ENCODE measurements at places on chromosomes 2 and 18.

DNA sequence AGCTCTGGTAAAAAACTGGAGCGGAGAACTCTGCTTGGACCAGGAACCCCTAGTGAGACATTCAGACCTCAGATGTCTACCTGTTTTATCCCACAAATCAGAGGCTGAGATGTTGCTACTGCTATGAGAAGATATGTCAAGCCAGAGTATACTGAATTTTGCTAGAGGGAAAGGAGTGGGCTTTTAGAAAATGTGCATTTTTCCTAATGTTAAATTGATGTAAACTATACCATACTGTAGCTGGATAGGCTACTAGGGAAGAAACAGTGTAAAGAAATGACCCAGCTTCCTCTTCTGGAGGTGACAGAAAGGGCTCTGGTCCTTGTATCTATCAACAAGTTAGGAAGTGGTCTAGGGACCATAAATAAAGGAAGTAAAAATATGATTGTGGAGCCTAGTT is 65.0 kb downstream of the SLC39A10 start:
- DNase-seq, result no peak

DNA sequence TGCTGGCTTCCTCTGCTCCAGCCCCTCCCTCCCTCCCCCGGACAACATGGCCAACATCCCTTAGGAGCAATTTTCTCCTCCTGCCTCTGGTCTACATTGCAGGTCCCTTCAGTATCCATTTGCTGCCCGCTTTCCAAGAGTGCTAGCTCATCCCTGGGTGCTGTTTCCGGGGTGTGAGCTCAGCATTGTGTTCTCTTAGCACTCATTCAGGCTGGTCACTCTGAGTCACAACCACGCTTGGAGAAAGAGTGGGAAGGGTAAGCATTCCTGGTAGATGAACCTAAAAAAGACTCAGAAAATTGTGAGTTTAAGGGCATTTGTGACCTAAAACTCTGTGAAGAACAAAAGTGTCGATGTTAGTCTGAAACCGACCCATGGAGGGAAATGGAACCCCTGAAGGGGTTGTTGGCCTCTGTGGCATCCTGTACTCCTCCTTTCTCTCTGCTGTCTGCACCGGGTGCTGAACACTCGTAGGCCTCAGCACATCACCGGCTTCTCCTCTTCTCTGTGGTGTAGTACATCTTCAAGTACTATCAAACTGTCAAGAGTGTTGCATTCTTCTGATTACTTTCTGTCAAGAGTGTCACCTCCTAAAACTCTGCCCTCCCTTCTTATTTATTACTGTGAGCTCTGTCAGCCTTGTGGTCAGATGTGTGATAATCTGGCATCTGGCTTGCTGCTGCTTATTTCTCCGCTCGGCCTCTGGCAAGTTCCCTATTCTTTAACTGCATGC is 73.0 kb downstream of the CTNNA2 start:
- no peak for DNase-seq

DNA sequence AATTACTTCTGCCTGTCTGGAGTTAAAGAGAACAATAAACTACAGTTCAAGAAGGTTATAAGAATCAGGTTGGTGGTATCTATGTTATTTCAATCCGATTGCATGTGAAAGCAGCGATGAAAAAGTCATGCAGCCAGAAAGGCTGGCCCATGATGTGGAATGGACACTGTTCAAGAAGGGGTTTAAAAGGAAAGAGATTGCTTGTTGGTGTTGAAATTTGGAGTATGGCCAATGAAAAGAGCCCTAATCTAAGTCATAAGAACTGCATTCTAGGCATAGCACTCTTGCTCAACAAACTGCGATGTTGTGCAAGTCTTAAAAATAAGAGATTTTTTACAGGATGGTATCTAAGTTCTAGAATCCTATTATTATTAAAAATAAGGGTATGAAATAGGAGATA is 61.3 kb downstream of the EFEMP1 start:
- peak; percentile 83 for DNase-seq

GRCh38 chr18:58338961-58339592 is 289.8 kb downstream of the ALPK2 start:
- DNase-seq, result no peak

- DNase-seq, result no peak
These were observed 167.4 kb downstream of the CAPN13 start for GRCh38 chr2:30639836-30640235.

DNA sequence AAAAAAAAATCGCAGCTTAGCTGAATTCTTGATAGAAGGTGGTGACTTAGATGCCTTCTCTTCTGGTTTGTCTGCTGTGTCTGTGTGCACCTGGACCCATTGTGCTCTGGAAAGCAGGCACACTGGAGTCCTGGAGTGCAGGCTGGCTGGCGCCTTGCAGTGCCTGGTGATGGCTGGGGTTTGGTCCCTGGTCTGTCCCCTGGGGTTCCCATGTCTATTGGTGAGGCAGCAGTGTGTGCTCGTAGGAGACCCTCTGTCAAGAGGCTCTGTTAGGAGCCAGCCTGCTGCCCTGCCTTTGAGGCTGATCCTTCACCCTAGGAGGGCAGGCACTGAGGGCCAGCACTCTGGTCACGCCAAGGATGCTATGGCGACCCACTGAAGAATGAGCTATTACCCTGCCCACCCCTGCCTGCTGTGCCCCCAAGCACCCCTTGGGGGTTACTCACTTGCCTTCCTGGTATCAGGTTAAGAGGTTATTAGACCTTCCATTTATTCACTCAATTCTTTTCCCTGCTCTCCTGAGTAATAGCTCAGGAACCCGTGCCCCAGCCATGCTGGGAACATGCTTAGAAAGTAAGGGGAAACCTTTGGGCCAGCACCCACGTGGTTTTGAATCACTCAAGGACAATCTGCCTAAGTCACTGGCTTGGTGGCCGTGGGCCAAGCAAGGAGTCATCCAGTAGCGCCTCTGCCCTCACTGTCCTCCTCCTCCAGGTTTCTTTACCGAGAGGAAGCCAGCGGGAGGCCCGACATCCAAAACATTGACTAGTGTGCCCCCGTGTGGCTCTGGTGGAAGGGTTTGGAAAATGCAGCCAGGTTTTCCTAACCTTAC is 284.5 kb downstream of the PRKCE start:
- DNase-seq, result peak; percentile 97

GRCh38 chr2:135546436-135546835 is 15.2 kb downstream of the R3HDM1 start:
- DNase-seq, result no peak

GRCh38 chr2:22829791-22830190 is 555.2 kb upstream of the KLHL29 start:
- DNase-seq, result no peak

GRCh38 chr18:71011389-71011788 is 722.5 kb downstream of the SOCS6 start:
- no peak for DNase-seq

DNA sequence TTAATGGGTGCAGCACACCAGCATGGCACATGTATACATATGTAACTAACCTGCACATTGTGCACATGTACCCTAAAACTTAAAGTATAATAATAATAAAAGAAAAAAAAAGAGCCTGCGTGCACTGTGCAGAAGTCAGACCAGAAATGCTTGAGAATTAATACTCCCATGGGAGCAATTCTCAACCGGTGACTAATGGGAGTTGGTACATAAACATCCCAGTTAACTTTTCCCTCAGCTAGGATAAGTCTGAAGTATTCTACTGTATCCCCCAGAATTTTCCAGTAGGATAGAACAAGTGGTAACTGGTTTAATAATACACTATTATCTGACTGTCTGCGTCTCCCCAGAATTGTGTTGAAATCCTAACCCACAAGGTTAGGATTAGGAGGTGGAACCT is 113.6 kb upstream of the COL5A2 start:
- DNase-seq, result no peak

GRCh38 chr2:19346983-19347618 is 11.3 kb downstream of the OSR1 start:
- DNase-seq, result no peak

DNA sequence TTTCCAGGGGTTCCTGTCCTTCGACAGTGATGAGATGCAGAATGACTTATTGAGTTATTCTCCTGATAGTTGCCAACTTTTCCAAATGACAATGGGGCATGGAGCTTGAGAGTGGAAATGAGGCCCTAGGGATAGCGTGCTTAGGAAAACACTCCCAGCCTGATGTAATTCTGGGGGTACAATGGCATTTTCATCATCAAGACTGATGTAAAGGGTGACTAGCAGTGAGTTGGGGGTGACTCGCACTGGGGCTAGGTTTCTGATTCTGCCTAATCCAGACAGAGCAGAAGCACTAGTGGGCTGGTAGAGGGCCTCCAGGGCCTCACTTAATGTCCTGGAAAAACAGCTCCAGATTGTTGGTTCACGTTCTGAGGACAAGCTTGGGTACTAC is 34.0 kb upstream of the IL37 start:
- DNase-seq, result no peak

GRCh38 chr2:144511937-144512336 is 8.0 kb downstream of the ZEB2 start:
- no peak for DNase-seq

GRCh38 chr2:121231385-121232000 is 53.5 kb downstream of the TFCP2L1 start:
- no peak for DNase-seq

DNA sequence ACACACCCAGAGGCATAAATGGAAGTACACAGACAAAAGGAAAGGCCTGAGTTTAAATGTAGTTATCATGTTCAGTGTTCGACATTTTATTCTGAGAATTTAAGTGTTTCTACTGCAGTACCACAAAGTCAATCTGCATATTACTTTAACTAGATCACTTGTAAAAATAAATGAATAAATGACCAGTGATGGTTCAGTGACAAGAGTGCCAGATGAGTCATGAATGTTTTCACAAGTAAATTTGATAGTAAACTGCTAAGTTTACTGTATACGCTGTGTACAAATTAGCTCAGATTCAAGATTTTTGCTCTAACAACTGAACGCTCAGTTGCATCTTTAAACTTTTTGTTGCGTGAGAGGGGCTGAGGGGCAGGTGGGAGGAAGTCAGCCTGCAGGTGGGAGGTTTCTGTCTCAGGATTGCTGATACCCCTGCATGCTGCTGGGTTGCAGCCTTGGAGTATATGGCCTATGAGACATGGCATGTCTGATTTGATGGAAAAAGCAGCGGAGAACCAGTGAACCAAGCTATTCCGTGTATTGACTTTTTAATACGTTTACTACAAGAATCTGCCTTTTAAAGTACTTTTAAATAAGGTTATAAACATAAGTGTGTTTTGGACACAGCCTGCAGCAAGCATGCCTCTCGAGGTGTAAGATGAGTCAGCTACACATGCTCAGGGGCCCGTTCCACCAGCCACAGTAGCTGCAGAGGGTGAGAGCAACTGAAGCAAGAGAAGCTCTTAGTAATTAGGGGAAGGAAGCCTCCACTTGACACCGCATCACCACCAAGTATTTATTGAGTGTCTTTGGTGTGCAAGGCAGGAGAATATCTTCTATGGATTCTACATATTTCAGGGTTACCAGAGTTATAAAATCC is 245.1 kb downstream of the NEDD4L start:
- peak; percentile 61 for DNase-seq

- DNase-seq, result no peak
These were observed 19.1 kb upstream of the SLC20A1 start for GRCh38 chr2:112626604-112627059.

GRCh38 chr2:52502476-52502860 is 1265.1 kb upstream of the CHAC2 start:
- no peak for DNase-seq

GRCh38 chr2:189609853-189610252 is 29.3 kb upstream of the SLC40A1 start:
- DNase-seq, result no peak

GRCh38 chr2:104790901-104791495 is 62.9 kb upstream of the POU3F3 start:
- DNase-seq, result no peak

GRCh38 chr2:41906338-41906725 is 141.5 kb upstream of the PKDCC start:
- no peak for DNase-seq

DNA sequence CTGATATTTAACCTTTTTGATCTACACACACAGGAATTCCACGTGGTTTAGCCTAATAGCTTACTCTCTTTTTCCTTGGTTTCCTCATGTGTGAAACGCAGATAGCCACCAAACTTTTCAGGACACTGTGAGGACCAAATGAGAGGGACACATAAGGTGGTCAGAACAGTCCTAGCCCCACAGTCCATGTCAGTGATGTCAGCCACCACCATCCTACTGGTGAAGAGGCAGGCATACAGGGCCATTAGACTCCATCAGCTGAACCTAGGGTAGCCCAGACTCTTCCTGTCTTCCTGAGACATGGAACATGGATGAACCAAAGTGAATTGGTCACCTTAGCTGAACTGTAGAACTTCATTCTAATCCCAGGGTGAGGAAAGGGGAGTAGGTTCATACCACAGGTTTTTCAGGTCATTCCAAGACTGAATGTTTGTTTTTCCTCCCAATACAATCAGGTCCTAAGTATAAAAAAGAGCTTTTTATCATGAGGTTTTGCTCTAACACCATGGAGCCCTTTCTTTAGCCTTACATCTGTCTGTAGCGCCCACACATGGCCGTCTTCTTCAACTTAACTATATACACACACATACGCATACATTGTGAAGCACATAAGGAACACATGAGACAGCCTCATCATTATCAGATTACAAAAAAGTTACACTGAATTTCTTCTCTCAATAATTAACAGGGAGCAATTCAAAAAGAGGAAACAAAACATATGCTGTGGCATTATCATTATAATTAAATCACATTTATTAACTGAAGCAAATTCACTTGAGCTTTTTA is 18.5 kb upstream of the NFE2L2 start:
- DNase-seq, result no peak

GRCh38 chr2:64338910-64339500 is 115.0 kb upstream of the LGALSL start:
- peak; percentile 40 for DNase-seq

GRCh38 chr2:54770676-54771075 is 47.2 kb downstream of the EML6 start:
- no peak for DNase-seq

GRCh38 chr18:3162181-3162580 is 57.6 kb downstream of the MYOM1 start:
- DNase-seq, result peak; percentile 69

GRCh38 chr18:26227051-26227670 is 916 bp downstream of the TAF4B start:
- no peak for DNase-seq

DNA sequence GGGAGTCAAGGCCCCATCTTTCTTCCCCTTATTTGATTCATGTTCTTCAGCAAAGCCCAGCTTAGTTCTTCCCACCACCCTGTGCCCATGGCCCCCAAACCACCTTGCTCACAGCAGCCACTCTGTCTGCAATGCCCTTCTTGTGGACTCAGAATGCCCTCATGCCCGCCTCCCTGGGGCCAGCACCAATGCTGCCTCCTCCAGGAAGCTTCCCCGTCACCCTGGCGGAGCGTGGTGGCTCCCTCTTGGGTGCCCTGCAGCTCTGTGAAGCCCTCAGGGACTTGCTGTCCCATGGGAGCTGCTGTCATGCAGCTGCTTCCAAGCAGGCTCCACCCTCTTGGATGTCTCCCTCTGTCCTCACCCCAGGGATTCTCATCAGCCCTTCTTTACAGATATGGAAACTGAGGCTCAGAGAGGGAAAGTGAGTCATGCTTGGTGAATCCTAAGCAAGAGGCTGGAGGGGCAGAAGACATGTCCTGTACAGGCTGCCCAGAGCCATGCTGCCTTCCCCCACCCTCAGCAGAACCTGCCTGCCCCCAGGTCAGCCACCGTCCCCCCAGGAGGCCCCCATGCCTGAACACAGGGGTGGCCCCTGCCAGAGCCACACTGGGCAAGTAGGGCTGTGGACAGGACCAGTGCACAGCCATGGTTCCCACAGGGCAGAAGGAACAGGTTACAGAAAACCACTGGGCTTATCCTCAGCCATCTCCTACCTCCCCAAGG is 11.8 kb upstream of the DUSP2 start:
- DNase-seq, result no peak

Measured in mammary epithelial cell (primary cell).